ENCODE measurements at places on chromosomes 2 and 18.

GRCh38 chr18:25253136-25253535, 98.8 kb downstream of the ZNF521 start:
- no peak for DNase-seq

DNA sequence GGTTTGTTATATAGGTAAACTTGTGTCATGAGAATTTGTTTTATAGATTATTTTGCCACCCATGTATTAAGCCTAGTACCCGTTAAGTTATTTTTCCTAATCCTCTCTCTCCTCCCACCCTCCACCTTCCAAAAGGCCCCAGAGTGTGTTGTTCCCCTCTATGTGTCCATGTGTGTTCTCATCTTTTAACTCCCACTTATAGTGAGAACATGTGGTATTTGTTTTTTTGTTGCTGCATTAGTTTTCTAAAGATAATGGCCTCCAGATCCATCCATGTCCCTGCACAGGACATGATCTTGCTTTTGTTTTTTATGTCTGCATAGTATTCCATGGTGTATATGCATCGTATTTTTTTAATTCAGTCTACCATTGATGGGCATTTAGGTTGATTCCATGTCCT, 1075.6 kb upstream of the CNTNAP5 start:
- no peak for DNase-seq

DNA sequence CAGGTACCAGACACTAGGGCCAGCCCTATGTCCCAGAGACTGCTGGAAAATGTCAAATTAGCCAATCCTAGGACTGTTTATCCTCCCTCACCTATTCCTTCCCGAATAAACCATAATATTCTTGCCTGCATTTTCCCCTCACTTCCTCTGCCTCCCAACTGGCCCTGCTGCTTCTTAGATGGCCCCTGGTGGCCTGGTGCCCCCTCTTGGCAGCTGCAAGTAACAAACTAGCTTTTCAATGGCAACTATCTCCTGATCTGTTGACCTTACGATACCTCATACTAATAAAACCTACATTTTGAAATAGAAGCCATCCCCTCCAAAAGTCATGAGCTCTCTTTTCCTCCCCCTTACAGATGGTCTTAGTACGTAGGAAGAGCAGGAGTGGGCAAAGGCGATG, 132.0 kb downstream of the ALPK2 start:
- no peak for DNase-seq

DNA sequence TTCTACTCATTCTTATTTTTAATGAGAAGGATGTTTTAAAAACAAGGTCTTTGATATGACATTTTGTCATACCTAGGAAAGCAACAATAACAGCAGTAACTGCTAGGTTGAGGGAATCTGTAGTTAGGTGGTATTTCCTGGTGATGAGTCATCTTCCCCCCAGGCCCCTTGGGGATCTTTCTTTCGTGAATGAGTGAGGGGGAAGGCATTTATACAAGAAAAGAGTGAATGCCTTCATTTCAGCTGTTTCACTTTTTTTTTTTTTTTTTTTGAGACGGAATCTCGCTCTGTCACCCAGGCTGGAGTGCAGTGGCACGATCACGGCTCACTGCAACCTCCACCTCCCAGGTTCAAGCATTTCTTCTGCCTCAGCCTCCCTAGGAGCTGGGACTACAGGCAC, 108.6 kb downstream of the MAP4K4 start:
- no peak for DNase-seq

GRCh38 chr18:31492671-31493070, 5.3 kb upstream of the DSG2 start:
- DNase-seq = no peak

DNA sequence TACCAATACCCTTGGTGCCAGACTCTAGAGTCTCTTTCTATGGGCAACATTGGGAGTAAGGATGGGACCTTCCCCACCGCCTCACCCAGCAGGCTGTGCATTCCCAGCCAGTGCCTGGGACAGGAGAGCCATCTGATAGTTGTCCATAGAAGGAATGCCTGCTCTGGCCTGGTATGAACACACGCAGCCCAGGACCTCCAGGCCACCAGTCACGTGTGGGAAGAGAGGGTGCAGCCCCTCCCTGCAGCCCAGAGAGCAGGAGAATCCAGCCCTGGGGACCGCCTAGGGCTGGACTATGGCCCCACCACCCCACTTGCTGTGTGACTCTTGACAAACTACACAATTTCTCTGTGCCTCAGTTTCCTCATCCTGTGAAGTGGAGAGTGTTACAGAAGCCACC, 52.5 kb upstream of the ID2 start:
- DNase-seq = no peak

GRCh38 chr2:36732673-36733036, 36.1 kb downstream of the VIT start:
- no peak for DNase-seq

DNA sequence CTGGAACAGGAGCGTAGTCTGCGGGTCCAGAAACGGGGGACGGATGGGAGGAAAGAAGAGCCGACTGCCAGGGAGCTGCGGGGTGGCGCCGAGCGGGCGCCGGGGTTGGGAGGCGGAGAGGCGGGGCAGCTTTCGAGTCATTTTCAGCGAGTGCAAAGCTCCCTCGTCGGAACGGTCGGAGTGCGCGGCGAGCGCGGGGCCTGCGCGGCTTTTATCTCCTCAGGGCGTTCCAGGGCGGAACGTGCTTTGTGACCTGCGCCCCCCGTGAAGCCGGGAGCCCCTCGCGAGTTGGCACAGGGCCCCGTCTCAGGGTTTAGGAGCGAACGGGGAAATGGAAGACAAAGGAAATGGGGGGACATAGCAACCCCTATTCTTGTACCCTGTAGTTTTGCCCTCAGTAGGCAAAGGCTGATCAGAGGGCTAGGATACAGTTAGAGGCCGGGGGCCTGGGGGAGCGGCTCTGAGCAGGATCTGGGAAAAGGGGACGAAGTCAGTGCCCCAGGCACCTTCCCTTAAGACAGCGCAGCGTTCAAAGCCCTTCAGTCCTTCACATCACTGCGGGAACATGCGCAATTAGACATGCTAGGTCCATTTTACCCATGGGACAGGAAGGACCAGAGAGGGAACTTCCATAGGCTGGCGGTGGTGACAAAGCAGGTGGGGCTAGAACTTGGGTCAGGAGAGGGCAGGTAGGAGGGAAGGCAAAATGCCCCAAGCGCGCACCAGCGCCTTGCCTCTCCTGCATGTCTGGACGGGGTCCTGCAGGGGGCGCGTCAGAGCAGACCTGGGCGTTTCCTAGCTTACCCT, 60.1 kb upstream of the IL1RL1 start:
- DNase-seq = no peak

DNA sequence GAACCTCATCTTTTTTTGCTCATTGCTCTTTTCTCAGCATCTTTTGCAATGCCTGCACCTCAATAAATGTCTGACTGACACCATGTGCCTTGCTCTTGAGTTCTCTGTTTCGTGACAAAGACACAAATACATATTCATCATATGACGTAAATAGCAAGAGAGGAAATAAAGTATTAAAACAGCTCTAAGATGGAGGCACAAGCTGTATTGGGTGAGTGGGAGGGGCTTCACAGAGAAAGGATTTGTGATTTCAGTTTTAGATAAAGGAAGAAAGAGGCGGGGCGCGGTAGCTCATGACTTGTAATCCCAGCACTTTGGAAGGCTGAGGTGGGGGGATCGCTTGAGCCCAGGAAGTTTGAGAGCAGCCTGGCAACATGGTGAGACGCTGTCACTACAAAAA, 2.9 kb downstream of the CAD start:
- no peak for DNase-seq

DNA sequence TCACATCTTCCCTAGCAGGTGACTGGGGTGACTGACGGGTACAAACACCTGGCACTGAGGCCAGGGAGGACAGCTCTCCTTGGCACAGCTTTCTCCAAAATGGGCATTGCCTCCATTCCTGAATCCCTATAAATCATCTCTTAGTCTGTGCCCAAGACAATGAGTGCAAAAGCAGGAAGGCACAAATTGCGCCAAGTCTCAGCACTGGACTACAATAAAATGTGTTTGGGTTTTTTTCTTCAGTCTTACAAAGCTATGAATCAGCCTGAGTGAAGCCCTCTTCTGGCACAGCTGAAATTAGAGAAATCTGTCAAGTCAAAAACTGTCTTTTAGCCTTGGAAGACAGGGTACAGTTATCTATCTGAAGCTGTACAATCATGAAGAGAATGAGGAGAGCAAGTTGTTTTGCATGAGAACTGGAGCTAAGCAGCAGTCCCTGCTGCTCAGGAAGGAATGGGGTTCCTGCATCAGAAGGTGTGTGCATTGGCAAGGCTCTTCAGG, 90.8 kb downstream of the EPB41L3 start:
- DNase-seq = no peak

- DNase-seq = no peak
Measured at GRCh38 chr18:63559567-63560491, 17.7 kb downstream of the SERPINB12 start.

GRCh38 chr2:234950730-234951663, 820 bp upstream of the SH3BP4 start:
- no peak for DNase-seq

GRCh38 chr2:207775473-207775872, 5.8 kb upstream of the FZD5 start:
- DNase-seq = no peak

DNA sequence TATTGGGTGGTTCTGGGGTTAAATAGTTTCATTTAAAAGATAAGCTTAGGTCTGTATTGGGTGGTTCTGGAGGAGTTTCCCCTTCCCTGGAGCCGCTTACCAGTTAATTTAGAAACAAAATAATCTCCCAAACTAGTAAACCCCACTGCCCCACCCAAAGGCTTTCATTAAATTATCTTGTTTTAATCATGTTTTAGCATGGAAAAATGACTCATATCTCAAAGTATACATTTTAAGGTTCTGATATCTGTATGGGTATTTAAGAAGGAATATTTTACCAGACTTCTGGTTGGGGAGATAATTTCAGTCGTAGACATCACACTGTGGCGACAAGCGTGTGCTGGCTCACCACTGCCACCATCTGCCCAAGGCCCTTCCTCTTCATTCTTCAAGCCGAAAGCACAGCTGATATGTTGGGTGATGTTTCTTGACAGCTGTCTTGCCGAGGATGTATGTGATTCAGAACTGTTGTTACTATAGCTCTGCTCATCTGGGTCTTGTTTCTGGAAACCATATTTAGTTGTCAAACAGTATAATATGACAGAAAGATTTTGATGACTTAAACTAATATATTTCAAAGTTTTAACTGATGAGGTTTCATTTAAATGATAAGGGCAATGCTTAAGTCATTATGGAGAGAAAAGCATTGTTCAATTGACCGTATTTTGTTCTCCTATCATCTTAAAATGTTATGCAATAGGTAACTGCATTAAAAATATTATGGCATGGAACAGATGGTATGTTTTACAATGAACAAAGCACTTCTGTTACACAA, 5.1 kb downstream of the FIGLA start:
- no peak for DNase-seq

GRCh38 chr2:57899898-57900297, 146.7 kb upstream of the VRK2 start:
- DNase-seq = no peak

DNA sequence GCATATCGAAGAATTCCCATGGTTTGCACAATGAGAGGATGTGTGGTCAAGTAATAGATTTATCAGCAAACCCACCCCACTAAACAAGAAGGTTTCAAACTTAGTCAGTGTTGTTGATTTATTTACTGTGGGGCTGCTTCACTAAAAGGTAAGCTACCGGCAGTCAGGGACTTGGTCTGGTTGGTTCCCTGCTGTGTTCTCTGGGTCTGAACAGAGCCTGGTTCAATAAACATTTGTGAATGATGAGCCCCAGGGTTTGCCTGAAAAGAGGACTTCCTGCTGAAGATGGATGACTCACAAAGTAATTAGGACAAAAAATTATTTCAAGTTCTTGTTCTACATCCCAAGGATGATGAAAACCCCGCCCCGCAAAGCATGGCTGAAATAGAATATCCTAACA, 108.3 kb downstream of the SPP2 start:
- no peak for DNase-seq

GRCh38 chr2:173881461-173881860, 83.7 kb downstream of the SP3 start:
- no peak for DNase-seq

DNA sequence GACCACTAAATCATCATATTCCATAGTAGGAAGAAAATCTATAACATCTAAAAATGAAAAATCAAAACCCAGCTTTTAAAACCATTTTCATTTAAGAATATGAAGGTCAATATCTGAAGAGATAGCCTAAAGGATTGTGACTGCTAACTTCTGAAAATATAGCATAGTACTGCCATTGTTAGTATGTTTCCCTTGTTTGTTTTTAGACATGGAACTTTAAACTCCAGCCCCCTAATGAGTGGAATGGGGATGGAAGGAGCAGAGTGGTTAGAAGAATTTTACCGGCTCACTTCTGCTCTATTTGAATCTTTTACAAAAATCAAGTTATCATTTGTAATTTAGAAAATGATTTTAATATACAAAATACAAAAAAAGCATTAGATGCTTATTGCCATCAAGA, 169.0 kb downstream of the CD226 start:
- DNase-seq = no peak

GRCh38 chr2:112055730-112056625, 909 bp downstream of the TMEM87B start:
- no peak for DNase-seq

GRCh38 chr18:22673182-22673862, 255.6 kb upstream of the CTAGE1 start:
- no peak for DNase-seq

DNA sequence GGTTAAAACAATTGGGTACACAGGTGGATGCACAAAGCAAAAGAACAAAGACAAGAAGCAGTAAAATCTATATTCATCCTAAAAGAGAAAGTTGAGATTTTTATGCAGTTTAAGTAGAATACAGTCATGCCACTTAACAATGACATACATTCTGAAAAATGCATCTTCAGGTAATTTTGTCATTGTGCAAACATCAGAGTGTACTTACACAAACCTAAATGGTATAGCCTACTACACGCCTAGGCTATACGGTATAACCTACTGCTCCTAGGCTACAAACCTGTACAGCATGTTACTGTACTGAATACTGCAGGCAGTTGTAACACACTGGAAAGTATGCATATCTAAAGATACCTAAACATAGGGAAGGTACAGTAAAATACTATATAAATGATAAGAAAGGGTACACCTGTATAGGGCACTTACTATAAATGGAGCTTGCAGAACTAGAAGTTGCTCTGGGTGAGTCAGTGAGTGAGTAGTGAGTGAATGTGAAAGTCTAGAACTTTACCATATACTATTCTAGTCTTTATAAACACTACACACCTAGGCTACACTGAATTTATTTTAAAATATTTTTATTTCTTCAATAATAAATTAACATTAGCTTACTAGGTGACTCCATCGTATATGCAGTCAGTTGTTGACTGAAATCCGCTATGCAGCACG, 132.9 kb downstream of the BARD1 start:
- no peak for DNase-seq

Measured in activated gamma-delta T cell treated with anti-CD3 and anti-CD28 coated beads, Interleukin-2, amount 50 U/mL, for 16 hours (primary cell).